NCI-H446 treated with DMSO at 0.1 percent for 48 hours (cell line): ENCODE measurements at places on chromosomes 5 and 9.

GRCh38 chr9:3521966-3522365 lies 3.8 kb downstream of the RFX3 start:
- no peak for DNase-seq

DNA sequence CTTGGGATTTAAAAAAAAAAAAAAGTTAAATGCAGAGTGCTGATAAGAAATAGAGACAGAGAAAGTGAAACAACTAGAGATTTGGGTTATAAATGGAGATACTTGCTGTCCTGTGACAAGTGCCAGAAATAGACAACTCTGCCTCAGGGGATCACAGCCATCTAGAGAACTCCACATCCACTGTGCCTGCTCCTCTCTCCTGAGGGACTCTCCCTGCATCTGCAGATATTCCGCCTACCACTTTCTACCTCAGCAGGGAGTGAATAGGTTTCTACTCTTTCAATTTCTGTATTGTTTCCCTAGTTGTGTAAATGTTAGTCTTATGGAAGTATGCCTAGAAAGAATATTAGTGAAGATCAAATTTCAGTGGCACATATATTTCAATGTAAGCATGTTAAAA lies 307.2 kb downstream of the HTR1A start:
- DNase-seq = no peak

- DNase-seq = no peak
Measured at GRCh38 chr5:133821311-133821741, 147.1 kb downstream of the C5orf15 start.

- no peak for DNase-seq
Measured at GRCh38 chr5:132812123-132812765, 858 bp upstream of the SOWAHA start.

DNA sequence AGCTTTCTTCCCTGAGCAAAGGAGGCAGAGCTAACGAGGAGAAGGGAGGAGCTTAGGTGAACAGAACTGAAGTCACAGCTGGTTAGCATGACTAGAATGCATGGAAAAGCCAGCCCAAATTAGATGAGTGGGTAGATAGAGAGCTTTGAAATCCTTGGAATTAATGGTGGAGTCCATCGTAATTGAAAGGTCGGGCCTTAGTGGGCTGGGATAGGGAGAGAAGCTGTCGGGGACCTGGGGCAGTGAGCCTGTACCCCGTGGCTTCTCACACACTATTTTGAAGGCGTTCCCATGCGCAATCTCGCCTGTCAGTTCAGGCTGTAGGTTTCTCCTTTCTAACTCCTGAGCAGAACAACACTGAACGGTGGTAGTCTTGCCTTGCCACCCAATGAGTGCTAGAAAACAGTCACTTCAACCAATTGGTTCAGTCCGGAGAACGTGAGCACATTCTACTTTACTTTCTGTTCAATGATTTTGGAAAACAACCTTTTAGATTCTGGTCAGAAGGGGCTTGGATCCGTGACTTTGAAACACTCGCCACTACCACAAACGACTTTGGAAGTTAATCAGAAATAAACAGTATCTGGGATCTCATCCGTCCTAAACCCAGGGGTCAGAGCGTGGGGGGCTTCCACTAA lies 655 bp upstream of the RAI14 start:
- no peak for DNase-seq

GRCh38 chr9:81902626-81903025 lies 25.6 kb upstream of the SPATA31D4 start:
- DNase-seq = no peak

- no peak for DNase-seq
Measured at GRCh38 chr9:109474944-109475343, 23.2 kb downstream of the PTPN3 start.

DNA sequence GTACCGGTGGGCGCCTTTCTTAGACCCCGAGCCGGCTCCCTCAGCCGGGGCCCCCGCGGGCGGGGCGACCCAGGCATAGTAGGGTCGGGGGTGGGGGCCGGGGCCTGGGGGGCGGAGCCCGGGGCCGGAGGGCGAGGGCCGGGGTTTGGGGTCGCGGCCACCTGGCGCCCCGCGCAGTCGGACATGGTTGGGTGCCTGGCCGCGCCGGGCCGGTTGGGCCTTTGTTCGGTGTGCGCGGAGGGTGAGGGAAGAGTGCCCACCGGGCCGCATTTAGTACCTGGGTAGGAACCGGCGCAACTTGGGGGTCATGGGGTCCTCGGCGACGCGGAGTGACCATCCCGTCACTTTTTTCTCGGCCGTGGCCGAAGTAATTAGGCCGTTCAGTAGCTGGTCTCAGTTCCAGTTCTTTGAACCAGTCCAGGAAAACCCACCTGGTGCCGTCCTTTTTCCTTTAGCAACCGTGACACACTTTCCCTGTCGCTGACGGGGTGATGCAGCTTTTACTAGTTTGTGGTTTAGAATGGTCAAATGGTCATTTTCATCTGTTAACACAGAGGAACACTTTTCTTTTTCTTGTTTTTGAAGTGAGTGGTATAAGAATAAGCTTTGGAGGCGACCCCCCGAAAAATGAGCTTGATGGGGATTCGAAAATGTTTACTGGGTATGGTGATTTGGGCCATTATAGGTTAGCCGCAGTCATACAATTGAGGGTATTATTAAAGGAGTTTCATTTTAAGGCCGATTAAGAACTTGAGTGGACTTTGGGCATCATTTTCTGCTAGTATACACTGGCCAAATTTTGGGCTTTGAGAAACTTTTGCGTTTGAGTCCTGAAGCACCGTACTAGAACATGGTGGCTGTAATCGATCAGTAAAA lies 589 bp downstream of the CKS2 start:
- DNase-seq = no peak

DNA sequence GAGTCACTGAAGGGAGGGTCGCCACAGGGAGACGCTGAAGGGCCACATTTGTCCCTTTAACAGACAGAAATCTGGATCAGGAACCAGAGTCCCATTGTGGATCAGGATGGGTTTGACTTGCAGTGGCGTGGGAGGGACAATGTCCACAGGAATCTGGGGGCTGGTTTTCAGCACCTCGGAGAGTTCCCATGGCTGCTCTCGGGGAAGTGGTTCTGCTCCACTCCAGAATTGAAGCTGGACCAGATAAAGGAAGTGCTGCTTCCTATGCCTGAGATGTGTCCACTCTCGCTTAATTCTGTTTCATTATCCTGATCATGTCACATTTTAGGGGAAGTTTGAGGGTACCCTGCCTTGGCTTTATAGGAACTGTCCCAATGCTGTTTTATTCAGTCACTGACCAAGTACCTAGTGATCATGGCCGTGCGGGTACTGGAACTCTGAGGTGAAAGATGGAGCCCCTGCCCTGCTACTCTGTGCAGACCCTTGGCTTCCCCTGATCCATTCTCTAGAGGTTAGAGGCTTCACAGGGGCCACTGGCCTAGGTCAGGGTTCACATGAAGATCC lies 28.7 kb downstream of the ENHO start:
- DNase-seq = no peak

- DNase-seq = no peak
Measured at GRCh38 chr9:36880075-36880474, 154.0 kb downstream of the PAX5 start.

DNA sequence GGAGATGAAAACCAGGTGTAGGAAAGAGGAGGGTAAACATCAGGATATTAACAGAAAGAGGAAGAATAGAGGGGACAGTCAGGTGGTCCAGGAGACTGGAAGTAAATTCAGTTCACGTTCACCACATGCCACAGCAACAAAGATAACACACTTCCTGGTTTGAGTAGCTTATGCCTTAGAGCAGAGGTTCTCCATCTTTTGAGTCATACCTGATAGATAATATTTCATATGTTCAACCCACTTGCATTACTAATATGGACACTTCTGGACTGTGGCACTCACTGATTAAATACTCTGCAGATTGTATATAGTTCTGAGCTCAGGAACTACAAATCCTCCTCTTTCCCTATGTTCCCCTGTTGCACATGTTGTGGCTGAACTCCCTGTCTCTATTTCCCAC lies 179.9 kb upstream of the NR3C1 start:
- DNase-seq = no peak

GRCh38 chr9:105834404-105834803 lies 140.1 kb downstream of the TMEM38B start:
- DNase-seq = no peak

- DNase-seq = no peak
Measured at GRCh38 chr5:72702881-72703434, 113.5 kb upstream of the TNPO1 start.

DNA sequence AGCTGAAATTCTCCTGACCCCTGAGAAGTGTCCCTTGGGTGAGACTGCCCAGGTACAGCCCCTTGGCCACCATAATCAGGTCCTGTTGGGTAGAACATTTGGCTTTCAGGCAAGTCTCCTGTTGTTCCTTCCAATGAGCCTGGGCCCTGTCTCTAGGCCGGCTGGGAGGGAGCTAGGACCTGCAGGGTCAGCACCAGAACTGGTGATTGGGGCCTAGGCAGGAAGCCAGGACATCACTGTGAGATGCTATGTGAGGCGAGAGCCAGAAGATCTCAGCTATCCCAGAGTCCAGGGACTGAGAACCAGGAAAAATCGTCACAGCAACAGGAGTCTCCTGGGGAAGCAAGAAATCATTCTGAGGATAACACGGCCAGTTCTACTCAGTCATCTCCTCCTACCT lies 51.5 kb downstream of the PCDH1 start:
- no peak for DNase-seq

- no peak for DNase-seq
Measured at GRCh38 chr9:135584934-135585333, 23.4 kb downstream of the PAEP start.

DNA sequence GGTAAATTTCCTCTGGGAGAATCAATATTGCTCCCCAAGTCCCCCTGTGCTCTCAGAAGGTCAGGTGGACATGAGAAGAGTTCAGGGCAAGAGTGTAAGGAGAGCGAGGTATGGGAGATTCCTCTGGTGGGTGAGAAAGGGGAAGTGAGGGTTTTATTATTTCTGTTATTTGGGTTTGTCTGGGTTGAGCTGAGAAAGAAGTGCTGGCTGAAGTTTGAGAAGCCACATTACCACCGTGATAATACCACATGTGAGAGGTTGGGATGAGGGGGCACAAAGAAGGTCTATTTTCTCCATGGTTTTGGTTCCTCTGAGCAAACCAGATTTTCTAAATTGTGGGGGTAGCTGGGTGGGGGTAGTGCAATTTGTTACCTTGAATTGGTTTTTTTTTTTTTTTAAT lies 350.4 kb downstream of the OSTF1 start:
- DNase-seq = no peak

DNA sequence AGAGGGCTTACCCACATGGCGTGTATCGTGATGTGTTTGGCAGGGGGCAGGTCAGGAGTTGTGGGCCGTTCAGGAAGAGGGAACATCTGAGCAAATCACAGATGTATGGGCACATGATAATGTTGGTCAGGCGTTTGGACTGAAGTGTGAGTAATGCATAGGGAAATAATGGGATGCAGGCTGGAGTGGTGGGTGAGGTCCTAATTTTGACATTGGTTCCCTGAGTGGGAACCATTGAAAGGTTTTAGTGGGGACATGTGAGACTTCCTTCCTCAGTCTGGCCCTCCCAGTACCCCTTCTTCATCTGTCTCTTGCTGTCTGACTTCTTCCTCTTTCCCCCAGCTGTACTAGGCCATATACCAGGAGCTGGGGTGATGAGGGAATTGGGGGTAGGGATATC lies 7.6 kb downstream of the OTULIN start:
- no peak for DNase-seq

DNA sequence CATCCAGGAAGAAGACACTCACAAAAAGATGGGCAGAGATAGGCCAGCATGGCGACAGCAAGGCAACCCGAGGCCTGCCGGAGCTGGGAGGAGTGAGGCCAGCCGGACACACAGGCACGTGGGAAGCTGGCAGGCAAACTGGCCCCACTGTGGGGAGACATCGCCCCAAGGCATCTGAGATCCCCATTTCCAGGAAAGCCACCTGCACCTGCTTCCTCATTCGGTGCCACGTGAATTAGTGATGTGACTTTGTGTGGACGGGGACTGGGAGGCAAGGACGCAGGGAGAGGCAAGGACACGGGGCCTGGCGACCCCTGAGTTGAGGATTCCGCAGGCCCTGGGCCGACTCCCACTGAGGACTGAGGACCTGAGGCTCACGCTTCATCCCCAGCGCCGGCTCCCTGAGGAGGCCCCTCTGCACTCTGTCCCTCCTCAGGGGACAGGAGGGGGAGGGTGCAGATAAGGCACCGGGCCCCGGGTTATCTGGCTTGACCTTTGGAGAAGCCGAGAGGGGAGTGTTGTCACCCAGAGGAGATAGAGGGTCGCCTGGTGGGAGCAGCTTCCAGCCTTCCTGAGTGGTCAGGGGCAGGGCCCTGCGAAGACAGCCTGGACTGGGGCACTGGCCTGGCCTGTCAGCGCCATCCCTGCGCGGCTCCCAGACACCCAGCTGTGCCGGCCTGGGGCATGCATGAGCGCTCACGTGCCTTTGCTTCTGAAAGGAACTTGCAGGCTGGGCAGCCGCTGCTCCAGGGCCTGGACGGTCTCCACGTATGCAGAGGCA lies 39.7 kb downstream of the NDUFS6 start:
- no peak for DNase-seq

DNA sequence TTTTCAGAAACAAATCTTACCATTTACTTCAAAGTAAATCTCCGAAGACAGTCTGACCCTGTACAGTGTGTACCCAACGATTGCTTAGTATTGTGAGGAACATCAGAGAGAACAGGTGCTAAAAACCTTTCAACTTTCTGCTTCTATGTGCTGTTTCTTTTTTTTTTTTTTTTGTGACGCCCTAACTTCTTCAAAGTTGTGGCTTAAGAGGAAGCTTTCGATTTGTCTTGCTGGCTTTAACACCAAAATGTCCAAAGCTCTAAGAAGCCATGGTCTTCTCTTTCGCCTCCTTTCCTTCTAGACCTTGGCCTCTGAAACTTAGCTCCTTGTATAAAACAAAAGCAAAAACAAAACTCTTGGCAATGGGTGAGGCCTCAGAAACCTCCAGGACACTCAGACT lies 1.2 kb downstream of the TNFSF8 start:
- DNase-seq = no peak

GRCh38 chr9:105678163-105678562 lies 15.9 kb downstream of the TAL2 start:
- no peak for DNase-seq

GRCh38 chr5:142202282-142202681 lies 93.7 kb downstream of the NDFIP1 start:
- DNase-seq = no peak

DNA sequence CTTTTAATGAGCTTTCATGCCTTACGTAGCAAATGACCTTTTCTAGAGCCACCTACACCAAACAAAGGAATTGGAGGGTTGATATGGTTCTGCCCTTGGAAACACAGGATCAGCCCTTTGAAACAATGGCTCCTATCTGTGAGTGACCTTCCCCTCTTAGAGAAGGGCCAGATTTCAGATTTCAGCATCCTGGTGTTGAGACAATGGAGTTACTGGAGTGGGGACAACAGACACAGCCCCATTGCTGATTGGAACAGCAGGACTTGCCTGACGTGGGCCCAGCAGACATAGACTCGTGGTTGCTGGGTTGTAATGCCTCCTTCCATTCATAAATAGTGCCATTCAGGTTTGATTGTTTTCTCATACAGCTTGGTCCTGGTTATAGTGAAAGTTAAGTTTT lies 96.0 kb downstream of the GALNT10 start:
- DNase-seq = no peak

DNA sequence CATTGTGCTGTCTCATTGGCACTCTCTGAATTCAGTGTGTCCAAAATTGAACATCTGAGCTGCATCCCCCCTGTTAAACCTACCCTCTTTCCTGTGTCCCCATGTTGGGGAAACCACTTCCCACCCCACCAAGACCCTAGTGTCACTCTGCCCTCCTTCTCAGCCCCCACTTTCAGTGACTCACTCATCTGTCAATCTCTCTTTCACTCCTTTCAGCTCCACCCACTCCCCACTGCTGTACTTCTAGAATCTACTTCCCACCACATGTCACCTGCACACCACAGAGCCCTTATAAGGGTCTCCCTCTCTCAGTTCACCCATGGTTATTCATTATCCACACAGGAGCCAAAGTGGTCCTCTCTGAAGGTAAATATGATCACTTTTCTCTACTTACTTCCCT lies 5.8 kb upstream of the SPOCK1 start:
- DNase-seq = no peak
